Heart left ventricle (tissue), 16 donors: ENCODE measurements at places on chromosomes 3 and 15. TPM values are rescaled to one million over a fixed set of nuclear protein-coding genes. Genes with fewer than 3 reads are reported as not detected.
A peak's percentile ranks its signal among the peaks of the same experiment; 100 is the strongest.

The CSPG5 gene
- total RNA-seq = 0.43 TPM

DNA sequence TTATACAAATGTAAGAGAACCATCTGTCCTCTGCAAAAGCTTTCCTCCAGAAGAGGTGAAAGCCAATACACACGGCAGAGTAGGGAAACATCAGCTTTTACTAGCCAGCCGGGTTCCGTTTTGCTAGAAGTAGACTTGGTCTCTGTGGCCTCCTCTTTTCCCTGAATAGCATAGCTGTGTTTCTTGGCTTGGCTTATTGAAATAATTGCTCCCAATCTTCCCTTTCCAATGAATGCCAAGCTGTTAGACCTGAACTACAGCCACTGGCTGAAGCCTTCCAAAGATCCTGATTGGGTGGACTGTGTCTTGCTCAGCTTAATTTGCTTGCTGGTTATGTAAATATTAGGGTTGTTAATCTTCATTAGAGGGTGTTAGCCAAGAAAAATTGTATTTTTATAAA lies 157.8 kb upstream of the ROPN1 start:
- no peaks in the 10 kb centered on the region for H3K36me3 ChIP-seq
- H3K27ac ChIP-seq = no peak overlapping the region
- no peaks in the 10 kb centered on the region for H3K27me3 ChIP-seq
- no peak for DNase-seq

The B3GALNT1 gene
- total RNA-seq = 44.2 TPM

DNA sequence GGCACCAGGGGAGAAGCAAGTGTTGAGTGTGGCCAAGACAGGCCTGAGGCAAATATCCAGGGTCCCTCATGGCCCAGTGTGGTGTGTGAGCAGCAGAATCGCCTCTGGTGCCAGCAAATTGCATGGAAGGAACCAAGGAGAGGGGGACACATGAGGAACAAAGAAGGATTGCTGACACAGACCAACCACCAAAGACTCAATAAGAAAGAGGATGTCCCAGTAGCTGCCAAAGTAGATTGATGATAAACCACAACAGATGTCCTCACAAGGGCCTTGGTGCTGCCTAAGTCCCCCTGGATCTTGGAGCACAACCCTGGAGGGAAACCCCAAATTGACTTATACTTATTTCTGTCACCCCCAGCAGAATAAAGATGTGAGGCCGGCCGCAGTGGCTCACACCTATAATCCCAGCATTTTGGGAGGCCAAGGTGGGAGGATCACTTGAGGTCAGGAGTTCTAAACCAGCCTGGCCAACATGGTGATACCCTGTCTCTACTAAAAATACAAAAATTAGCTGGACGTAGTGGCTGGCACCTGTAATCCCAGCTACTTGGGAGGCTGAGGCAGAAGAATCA lies 10.6 kb downstream of the SRGAP3 start:
- H3K36me3 ChIP-seq = no peaks in the 10 kb centered on the region
- DNase-seq = no peak
- no peaks in the 10 kb centered on the region for H3K27me3 ChIP-seq
- peaks cover 2% of the 10 kb centered on the region for H3K4me1 ChIP-seq
- no peak overlapping the region for H3K27ac ChIP-seq
- no peak overlapping the region for H3K4me3 ChIP-seq

DNA sequence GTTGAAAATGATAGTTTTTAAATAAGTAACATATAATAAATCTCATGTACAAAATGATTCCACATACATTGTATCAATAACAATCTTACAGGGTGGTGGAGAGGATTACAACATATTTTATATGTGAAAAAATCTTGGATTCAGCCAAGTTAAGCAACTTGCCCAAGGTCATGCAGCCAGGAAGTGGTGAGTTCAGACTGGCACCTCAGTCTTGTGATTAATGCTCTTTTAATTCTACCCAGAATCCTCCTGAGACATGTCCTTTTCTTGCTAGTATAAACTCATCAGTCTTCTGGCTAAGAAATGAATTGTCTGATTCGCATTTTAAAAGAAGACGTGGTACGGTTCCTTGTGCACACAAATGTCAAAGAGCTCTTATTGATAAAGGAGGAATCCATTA lies 4.5 kb upstream of the MYRIP start:
- H3K4me1 ChIP-seq = peaks cover 5% of the 10 kb centered on the region
- DNase-seq = no peak
- no peak overlapping the region for H3K27ac ChIP-seq
- H3K4me3 ChIP-seq = no peak overlapping the region
- H3K27me3 ChIP-seq = peaks cover 5% of the 10 kb centered on the region

The XCR1 gene
- 0.64 TPM for total RNA-seq

DNA sequence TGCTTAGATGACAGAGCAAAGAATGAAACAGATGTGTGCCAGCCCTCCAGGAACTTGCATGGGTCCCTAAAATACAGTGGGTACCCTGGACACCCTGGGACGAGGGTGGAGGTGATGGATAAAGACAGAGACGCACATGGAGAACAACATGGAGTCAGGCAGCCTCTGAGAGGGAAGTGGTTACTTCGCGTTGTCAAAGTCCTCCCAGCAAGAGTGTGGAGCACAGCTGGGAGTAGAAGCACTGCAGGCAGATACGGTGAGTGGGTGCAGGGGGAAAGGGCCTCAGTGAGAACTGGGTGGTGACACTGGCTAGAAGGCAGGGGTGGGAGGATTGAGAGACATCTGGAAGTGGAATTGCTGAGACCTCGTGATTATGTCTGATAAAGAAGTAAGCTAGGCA lies 70.8 kb upstream of the PRR20G start:
- no peaks in the 10 kb centered on the region for H3K36me3 ChIP-seq
- no peak overlapping the region for H3K27ac ChIP-seq
- H3K4me3 ChIP-seq = no peak overlapping the region

The ALDH1A2 gene
- 63.3 TPM for total RNA-seq

- H3K27me3 ChIP-seq = no peaks in the 10 kb centered on the region
- H3K4me1 ChIP-seq = no peaks in the 10 kb centered on the region
- H3K36me3 ChIP-seq = no peaks in the 10 kb centered on the region
- no peak overlapping the region for H3K4me3 ChIP-seq
- DNase-seq = no peak
Observed at GRCh38 chr15:96551722-96552121, 221.2 kb downstream of the NR2F2 start.

- no peaks in the 10 kb centered on the region for H3K36me3 ChIP-seq
- H3K4me3 ChIP-seq = no peak overlapping the region
Observed at GRCh38 chr15:90126596-90127435, 24.5 kb upstream of the IDH2 start.

DNA sequence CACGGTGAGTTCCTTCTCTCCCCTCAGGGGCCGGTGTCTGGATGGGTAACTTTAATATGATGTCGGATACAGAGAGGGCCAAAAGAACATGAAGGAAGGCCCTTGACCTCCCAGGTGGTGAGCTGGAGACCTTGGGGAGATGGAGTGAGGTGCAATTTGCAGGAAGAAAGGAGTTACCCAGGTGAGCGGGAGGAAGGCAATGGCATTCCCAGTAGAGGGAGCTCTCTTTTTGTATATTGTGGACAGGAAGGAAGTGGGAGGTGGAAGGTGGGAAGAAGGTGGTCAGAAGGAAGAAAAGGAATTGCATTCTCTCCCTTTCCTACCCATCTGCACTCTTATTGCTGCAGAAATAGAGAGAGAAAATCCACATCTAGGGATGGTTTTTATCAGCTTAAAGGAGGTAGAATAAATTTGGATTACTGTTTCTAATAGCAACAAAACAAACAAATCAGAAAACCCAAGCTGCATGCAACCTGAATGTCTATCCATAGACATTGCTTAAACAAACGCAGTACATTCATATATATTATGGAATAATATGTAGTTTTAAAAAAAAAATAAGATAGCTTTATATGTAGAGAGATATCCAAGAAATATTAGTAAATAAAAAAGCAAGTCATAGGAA lies 169.0 kb upstream of the TSC22D2 start:
- DNase-seq = no peak
- H3K27ac ChIP-seq = no peak overlapping the region
- peaks cover 35% of the 10 kb centered on the region for H3K4me1 ChIP-seq
- no peaks in the 10 kb centered on the region for H3K27me3 ChIP-seq

The SI gene
- not detected for total RNA-seq

DNA sequence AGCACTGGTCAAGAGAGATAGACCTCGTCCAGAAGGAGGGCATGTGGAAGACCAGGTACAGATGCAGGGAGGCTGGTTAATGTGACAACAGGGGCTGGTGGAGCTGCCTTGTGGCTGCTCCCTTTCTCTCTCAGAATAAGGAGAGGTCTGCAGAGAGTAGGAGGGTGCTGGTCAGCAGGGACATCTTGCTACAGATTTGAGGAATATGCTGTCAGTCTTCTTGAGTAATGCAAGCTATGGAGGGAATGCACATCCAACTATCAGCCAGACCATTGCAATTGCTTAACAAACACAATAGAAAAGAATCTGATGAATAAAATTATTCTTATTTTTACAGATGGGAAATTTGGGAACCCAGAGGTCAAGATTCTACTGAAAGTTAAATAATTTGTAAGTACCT lies 20.3 kb upstream of the SIAH2 start:
- no peaks in the 10 kb centered on the region for H3K4me1 ChIP-seq
- DNase-seq = no peak

The ZNF80 gene
- not detected for total RNA-seq

The PLCB2 gene
- total RNA-seq = 4.8 TPM

- no peaks in the 10 kb centered on the region for H3K27me3 ChIP-seq
- H3K4me1 ChIP-seq = no peaks in the 10 kb centered on the region
- no peaks in the 10 kb centered on the region for H3K36me3 ChIP-seq
Observed at GRCh38 chr3:69435274-69436265, 49.7 kb upstream of the FRMD4B start.

DNA sequence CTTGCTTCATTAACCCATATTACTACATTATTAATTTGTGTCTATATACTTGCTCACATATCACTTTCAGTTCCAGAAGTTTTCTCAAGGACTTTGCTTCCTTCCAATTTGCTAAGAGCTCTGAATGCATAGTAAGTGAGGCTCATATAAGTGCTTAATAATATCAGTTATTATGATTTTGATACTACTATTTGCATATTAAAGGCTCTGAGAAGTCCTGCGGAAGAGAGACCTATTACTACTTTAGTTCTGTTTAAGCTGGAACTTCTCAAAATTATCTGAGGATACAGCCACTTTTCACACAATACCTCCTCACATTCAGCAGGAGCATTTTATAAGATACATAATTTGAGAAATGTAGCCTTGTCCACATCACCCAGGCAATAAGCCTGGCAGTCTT lies 81.6 kb downstream of the GJD2 start:
- no peak for DNase-seq
- no peaks in the 10 kb centered on the region for H3K36me3 ChIP-seq
- no peak overlapping the region for H3K4me3 ChIP-seq
- H3K4me1 ChIP-seq = no peaks in the 10 kb centered on the region
- H3K27me3 ChIP-seq = no peaks in the 10 kb centered on the region

GRCh38 chr15:78977091-78977571 lies 32.3 kb upstream of the CTSH start:
- no peaks in the 10 kb centered on the region for H3K4me1 ChIP-seq
- no peaks in the 10 kb centered on the region for H3K27me3 ChIP-seq
- no peaks in the 10 kb centered on the region for H3K36me3 ChIP-seq
- no peak overlapping the region for H3K4me3 ChIP-seq
- no peak overlapping the region for H3K27ac ChIP-seq

- no peak for DNase-seq
- H3K27me3 ChIP-seq = no peaks in the 10 kb centered on the region
- no peaks in the 10 kb centered on the region for H3K36me3 ChIP-seq
- H3K4me1 ChIP-seq = no peaks in the 10 kb centered on the region
- no peak overlapping the region for H3K4me3 ChIP-seq
- H3K27ac ChIP-seq = no peak overlapping the region
Observed at GRCh38 chr3:133227813-133228212, 172.0 kb upstream of the BFSP2 start.

The C2CD4A gene
- not detected for total RNA-seq

DNA sequence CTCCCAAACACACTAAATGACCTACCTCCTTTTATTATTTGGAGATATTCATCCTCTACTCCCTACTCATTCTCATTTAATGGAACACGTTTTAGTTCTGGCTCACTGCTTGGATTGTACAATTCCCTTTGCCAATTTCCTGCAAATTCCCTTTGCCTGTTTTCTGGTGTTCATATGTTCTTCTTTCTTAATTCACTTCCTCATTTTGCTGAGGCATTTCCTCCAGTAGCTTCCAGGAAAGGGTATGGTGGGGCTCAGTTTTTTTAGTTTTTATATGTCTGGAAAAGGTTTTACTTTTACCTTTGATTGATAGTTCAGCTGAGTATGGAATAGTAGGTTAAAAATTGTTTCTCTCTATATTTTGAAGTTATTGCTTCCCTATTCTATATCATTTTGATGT lies 143.6 kb upstream of the GOLIM4 start:
- DNase-seq = no peak
- H3K36me3 ChIP-seq = no peaks in the 10 kb centered on the region
- H3K27me3 ChIP-seq = peaks cover 21% of the 10 kb centered on the region
- no peak overlapping the region for H3K27ac ChIP-seq

- H3K4me3 ChIP-seq = no peak overlapping the region
- DNase-seq = no peak
- no peaks in the 10 kb centered on the region for H3K36me3 ChIP-seq
- peak overlapping the region; percentile 61 for H3K27ac ChIP-seq
Observed at GRCh38 chr15:85587707-85588411, 206.9 kb downstream of the KLHL25 start.

The IP6K2 gene
- total RNA-seq = 25.6 TPM

DNA sequence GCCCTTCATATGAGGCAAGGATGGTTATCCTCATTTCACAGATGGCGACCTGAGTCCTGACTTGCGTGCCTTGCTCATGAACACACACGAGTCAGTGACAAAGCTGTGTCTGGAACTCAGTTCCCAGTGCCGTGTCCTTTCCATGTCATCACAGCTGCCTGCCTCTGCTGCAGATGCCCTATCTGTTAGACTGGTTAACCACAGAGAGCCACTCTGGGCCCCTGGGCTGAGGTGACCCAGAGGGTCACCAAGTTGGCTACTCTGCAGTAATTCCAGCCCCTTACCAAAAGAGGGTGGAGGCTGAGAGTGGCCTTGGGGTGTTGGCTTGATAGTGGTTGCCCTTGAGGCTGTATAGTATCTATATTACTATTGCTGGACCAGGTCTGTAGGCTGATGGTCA lies 41.0 kb downstream of the RAB11A start:
- DNase-seq = no peak
- no peak overlapping the region for H3K4me3 ChIP-seq
- H3K36me3 ChIP-seq = peaks cover 47% of the 10 kb centered on the region
- H3K27me3 ChIP-seq = no peaks in the 10 kb centered on the region
- H3K4me1 ChIP-seq = no peaks in the 10 kb centered on the region

The MDFIC2 gene
- not detected for total RNA-seq

The INSYN1 gene
- total RNA-seq = 182 TPM

GRCh38 chr3:45318689-45319088 lies 69.7 kb upstream of the LARS2 start:
- no peaks in the 10 kb centered on the region for H3K36me3 ChIP-seq
- no peaks in the 10 kb centered on the region for H3K4me1 ChIP-seq
- H3K27me3 ChIP-seq = peaks cover 10% of the 10 kb centered on the region
- no peak for DNase-seq
- H3K27ac ChIP-seq = no peak overlapping the region

The IMPG2 gene
- 0.41 TPM for total RNA-seq

DNA sequence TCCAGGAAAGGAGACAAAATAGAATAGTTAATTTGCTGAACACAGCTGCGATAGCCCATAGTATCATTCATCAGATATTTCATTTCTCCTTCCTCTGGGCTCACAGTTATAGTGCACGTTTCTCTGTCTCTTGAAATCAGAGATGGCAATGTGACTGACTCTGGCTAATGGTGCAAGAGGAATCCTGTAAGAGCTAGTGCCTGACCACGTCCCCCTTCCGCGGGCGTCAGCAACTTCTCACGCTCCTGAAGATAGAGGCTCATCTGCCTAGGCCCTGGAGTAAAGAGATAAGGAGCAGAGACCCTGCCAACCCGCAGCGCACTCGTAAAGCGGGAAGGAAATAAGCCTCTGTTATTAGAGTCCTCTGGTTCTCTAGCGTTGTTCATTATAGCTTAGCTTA lies 391.8 kb downstream of the VPS13C start:
- no peaks in the 10 kb centered on the region for H3K27me3 ChIP-seq
- H3K4me1 ChIP-seq = no peaks in the 10 kb centered on the region
- H3K36me3 ChIP-seq = no peaks in the 10 kb centered on the region
- no peak overlapping the region for H3K27ac ChIP-seq
- peak; percentile 29 for DNase-seq

The SCG3 gene
- total RNA-seq = not detected
